BE2C (cell line): ENCODE measurements at places on chromosomes 2 and 18.

GRCh38 chr2:134276381-134277172, 22.7 kb downstream of the MGAT5 start:
- no peak for DNase-seq

DNA sequence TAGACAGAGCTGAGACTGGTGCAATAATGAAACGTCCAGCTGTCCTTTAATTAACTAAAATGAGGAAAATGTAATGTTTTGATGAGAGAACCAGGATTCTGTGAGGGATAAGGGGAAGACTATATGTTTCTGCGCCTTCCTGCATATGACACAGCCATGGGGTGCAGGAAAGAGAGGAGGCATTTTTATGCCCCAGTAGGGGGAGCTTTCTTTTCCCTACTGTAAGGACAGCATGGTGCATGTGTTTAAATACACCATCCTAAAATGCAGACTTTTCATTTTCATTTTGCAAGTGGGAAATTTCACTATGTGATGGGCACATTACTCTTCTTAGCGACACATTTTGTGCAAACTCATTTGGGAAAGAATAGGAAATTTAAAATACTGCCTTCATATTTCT, 446.1 kb downstream of the ARHGAP15 start:
- peak; percentile 4 for DNase-seq

DNA sequence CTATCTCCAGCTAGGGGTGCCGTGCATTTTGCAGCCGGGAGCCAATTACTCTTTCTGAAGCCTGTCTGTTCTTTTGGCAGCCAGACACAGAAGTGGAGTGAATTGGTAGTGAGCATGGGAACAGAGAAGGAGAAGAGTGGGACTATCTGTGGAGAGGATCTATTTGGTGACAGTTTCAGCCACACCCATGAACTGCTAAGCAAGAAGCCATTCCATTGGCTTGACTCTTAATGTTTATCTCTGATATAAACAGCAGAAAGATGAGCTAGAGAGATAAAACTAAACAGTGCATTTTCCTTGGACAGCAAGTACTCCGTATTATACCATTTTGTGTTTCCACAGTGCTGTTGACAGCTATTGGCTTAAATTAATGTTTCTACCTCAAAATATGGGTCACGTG, 259.6 kb upstream of the THUMPD2 start:
- no peak for DNase-seq

GRCh38 chr2:218993345-218994315, at the start of gene CRYBA2:
Gene CRYBA2, minus strand, starts transcription at chr2:218993422. Its CDS starts 246 bp downstream, at chr2:218993176.
- no peak for DNase-seq

GRCh38 chr2:24917086-24917485, 3.0 kb downstream of the ADCY3 start:
- no peak for DNase-seq

- DNase-seq, result no peak
These were observed 187.4 kb upstream of the SH3BP4 start for GRCh38 chr2:234764372-234764771.

DNA sequence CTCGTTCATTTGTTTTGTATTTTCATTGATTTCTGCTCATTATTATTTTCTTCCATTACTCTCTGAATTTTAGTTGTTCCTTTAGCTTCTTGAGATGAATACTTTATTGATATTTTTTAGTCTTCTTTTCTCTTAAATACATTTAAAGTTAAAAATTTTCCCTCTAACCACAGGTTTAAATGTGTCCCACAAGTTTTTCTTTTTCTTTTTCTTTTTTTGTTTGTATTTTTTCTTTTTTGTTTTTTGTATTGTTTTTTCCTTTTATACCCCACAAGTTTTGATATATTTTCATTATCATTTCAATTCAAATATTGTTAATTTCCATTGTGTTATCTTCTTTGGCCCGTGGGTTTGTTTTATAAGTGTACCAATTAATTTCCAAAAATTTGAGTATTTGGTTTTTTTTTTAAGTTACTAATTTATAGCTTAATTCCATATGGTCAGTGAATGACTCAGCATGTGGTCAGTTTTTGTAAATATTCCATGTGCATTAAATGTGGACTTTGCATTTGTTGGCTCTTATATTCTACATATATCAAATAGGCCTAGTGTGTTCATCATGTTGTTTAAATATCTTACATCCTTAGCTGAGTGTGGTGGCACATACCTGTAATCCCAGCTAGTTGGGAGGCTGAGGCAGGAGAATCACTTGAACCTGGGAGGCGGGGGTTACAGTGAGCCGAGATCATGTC, 16.2 kb downstream of the CENPO start:
- no peak for DNase-seq

GRCh38 chr2:152504618-152505017, 169.6 kb downstream of the FMNL2 start:
- DNase-seq, result no peak

DNA sequence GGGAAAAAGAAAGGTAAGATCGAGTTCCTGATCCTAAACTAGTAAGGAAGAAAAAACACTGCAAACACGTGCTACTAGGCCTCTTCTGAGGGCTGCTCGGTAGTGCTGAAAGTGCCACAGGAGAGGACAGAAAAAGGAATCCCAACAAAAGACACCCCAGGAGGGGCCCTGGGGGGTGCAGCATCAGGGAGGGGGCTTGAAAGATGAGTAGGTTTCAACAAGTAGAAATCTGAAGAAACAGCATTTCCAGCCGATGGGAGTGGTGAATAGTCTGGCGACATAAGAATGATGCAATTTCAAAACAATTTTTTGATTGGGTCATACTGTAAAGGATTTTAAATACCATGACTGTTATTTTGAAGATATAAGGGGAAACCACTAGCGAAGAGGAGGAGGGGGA, 98.6 kb downstream of the NOL10 start:
- DNase-seq, result no peak

DNA sequence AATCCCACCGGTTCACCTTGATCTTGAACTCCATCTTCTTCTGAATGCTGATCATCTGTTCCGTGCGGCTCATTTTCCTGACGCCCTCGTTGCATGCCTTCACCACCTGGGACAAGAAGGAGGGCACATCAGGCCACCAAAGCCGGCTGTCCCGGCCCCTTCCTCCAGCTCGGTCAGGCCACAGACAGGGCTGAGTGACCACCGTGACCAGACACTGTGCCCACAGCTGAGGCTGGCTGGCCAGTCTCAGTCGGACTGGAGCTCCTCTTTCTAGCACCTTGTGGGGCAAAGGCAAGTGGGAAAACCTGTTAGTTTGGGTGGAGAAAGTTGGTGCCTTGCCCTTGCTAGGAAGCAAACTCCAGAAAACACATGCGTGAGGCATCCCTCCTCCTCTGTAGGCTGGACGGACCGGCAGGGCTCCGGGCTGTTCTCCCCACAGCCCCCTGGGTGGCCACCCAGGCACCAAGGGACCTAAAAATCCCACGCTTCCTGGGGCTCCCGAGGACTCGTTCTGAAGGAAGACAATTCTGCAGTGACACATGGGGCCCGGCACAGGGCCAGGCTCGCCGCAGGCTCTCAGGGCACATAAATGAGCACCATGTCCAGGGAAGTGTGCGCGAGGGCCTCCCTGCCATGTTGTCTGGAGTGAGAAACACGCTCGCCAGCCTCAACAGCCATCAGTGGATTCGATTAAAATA, 15.3 kb downstream of the SNORC start:
- no peak for DNase-seq

- DNase-seq, result peak; percentile 32
These were observed 74.2 kb downstream of the NCAPH start for GRCh38 chr2:96409820-96410164.

DNA sequence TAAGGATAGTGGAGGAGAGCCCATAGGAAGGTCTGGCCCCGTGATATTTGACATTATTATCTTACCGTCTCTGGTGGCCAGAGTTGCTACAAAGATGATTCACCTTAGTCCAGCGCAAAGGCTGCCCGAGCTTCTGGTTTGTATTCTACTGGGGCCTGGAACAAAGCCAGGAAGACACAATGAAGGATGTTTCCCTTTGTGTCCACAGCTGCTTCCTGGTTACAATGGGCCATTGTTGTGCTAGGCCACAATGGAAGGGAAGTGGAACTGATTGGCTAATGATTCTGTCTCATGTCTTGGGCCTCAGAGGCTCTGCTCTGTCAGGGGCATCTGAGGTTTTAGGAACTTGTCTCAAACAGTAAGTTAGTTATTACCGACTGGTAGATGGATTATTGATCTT, 132.2 kb downstream of the TDRD15 start:
- peak; percentile 47 for DNase-seq

DNA sequence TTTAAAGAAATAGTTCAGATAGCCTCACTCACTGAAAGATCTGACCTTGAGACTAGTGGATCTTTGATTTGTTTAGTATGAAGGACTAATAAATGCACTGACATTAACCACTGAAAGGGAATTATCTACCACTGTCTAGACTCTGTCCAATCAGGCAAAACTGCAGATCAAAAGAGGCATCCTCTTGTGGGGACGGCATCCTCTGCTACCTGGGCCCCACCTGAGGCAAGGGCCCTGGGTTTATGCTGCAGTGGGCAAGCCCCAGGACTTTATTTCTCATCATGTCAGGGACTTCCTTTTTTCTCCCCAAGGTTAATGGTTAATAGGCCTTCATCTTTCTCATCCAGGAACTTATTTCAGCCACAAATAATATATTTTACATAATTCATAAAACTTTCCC, 32.2 kb downstream of the STAT1 start:
- no peak for DNase-seq

- DNase-seq, result no peak
These were observed 144.3 kb upstream of the ERBB4 start for GRCh38 chr2:212682937-212683336.
